ENCODE measurements at places on chromosomes 7 and 10.
A peak's percentile ranks its signal among the peaks of the same experiment; 100 is the strongest.

- no peak for DNase-seq
These were observed 26.0 kb upstream of the PRLHR start for GRCh38 chr10:118621304-118621942.

DNA sequence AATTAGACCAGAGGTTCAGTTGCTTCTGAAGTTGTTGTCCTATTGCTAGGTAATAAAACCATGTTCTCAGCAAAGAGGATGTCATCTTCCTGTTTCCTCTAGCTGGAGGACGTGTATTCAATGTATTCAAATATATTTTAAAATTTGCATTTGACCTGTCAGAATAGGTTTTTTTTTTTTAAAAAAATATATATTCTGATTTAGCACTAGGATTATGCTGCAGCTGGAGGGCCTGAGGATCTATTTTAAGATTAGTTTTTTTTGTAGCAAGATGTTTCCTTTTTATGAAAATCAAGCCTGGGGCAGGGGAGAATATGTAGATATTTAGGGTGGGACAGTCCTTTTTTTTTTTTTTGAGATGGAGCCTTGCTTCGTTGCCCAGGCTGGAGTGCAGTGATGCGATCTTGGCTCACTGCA is 337.0 kb downstream of the FRMD4A start:
- DNase-seq: peak; percentile 47

DNA sequence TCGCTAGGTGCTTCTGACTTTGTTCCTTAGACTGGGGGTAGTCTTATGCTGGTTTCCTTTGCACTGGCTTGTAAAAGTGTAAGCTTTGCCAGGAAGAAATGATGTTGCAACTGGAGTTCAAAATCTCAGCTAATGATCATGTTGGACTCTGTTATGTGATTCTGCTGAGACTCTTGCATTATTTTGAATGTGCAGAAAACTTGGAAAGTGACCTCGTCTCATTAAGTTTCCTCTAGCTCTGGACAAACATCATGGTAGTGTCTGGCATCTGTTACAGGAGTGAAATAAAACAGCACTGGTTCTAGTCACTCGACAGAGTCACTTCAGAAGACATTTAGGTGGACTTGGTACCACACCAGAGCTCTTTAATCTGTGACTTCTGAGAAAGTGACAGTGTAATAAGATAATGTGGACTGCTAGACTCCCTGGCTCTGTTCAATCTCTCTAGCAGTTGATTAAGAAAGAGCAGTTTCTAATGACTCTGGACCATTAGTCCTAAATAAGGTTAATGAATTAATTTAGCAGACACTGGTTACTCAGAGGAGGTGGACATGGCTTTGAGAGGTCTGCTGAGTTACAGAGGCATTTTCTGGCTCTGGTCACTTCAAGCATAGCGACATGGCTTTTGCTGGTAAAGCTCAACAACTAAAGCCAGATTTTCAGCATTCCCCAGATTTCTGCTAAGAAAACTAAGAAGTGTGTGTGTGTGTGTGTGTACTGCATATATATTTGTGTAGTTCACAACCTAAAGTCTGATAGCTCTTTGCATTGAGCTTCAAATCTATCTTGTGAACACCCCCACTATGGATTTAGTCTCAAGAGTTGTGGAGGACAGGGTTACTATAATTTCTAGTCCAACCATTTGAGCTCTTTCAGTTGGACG is 2.0 kb downstream of the NRP1 start:
- no peak for DNase-seq

- DNase-seq: no peak
These were observed 6.3 kb downstream of the SMURF1 start for GRCh38 chr7:99137411-99138180.

- DNase-seq: no peak
These were observed 48.7 kb downstream of the IKZF1 start for GRCh38 chr7:50353201-50353600.

DNA sequence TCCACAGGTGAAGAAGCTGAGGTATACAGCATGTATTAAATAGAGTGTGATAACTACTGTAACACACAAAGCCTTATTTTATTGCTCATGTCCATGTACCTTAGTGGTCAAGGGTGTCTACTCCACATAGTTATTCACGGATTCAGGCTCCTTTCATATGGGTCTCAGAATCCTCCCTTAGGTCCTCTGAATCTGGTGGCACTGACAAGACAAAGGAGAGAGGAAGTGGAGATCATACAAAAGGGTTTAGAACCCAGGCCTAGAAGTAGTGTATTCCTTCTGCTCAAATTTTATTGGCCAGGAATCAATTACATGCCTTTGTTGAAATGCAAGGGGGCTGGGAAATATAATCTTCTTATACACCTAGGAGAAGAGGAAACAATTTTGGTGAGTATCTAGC is 164.6 kb downstream of the PTEN start:
- no peak for DNase-seq

DNA sequence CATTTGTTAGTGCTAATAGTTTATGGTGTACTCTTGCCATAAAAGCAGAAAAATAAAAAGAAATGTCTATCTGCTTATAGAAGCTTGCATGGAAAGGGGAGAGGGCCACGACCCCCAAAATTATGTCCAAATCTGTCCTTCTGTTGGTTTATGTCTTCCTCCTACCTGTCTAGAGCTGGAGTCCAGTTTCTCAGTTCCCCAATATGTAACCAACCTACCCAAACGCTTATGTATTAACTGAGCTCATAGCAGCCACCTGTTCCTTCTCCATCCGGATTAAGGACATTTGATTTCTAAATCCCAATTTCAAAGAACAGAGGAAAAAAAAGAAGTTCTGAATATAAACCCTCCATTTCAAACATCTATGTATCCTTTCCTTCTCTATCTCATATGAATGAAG is 30.3 kb upstream of the TPK1 start:
- DNase-seq: no peak

DNA sequence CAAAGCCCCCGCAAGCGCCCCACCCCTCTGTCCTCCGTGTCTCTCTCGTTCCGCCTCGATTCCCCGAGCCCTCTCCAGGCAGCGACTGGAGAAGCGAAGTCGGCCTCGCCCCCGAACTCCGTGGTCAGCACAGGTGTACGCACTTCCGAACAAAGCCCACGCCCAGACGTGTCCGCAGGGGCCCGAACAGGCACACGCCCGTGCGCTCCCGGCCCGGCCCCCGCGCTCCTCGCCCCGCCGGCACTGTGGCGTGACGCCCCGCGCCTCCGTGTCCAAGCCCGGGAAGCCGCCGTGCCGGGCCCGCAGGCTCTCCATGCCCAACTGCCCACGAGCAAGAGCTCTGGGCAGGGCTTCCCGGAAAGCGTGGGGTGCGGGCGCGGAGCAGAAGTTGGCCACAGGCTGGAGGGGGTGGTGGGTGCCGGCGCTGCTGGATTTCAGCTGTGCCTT is 662 bp downstream of the NRCAM start:
- DNase-seq: no peak

- DNase-seq: no peak
These were observed 27.0 kb upstream of the UTF1 start for GRCh38 chr10:133202778-133203651.

- DNase-seq: no peak
These were observed 182.2 kb downstream of the FGFR2 start for GRCh38 chr10:121416071-121416470.

- DNase-seq: no peak
These were observed 85.2 kb downstream of the HGF start for GRCh38 chr7:81684514-81685269.

DNA sequence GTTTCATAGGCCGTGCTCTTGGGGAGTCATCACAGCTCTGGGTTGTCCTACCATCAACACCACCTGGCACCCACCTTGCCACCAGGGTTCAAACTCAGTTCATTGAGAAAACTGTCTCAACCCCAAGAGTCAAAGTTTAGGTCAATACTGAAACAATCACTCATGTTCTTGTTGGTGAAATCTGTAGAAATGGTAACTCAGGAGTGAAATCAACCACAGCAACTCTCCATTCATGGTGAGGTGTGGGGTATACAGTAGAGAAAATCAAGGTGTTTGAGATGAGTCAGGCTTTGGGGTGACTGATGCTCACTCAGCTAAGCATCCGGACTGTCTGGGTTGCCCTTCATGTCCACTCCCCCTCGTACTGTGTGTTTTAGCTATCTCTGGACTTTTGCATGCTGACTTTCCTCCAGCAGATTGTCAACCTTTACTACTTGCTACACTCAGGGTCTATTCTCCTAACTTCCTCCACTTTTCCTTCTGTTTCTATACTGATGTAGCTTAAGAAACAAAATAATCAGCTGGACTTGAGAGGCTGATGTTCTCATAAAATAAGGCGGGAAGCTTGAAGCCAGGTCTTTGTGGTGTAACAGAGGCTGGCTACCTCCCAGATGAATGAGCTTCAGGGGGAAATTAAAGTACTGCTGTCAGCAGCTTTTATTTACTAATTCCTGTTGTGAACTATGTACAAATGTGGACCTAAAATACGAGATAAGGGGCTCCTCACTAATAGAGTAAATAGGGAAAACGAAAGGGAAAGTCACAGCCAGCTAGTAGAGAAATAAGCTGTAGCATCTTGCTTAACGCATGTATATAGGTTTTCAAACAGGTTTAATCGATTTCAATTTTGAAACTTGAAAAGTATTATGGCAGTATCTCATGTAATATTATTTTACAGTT is 173.6 kb upstream of the AKR1E2 start:
- DNase-seq: no peak

DNA sequence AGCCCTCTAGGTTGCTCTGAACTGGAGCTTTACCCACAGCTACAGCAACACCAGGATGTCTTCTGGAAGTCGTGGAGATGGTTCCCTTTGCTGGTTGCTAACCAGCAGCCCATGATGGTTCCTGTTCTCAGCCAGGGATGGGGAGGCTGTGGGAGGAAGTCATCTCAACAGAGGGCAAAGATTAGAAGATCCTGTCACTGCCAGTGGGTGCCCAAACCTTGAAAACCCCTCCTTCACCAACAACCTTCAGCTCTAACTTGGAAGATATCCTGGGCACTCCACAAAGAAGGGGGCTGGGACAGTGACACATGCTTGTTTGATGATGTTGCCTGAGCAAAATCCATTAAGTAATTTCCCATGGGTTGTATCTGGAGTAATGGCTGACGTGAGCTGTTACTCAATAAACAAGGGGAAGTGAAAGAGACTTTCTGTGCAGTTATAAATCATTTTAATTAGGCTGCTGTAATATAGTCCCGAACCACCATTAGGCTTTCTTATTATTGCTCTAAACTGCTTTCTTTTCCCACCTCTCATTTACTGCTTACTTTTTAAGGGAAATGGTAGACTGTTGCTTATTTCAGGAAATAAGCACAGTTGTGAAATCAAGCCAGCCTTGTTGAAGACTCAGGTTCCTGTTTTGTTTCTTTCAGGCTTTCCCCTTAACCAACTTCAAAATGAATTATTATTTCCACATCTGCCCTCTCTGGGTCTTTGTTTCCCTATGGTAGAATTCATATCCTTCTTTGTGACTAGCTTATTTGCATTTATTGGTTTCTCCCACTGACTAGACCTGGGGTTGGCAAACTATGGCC is 124.8 kb downstream of the PPP1R17 start:
- no peak for DNase-seq

DNA sequence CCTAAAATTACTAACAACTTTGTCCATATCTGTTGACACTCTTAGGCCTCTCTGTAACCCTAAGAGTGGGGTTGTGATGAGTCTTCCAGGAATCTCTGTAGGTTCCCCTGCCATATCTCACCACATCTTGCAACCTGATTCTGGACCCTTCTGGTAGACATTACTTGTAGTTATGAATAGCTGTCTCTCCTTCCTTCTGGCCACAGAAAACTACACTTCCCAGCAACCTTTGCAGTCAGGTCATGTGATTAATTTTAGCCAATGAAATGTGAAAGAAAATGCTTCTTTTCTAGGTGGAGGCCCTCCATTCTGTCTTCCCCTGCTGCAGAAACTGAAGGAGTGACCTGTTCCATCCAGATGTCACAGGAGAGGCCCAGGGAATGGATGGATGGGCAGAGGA is 147.6 kb upstream of the AOAH start:
- peak; percentile 75 for DNase-seq

GRCh38 chr10:101939729-101940128 is 96.1 kb upstream of the KCNIP2 start:
- DNase-seq: no peak

- DNase-seq: no peak
These were observed 118.7 kb downstream of the ELMO1 start for GRCh38 chr7:37329940-37330339.

DNA sequence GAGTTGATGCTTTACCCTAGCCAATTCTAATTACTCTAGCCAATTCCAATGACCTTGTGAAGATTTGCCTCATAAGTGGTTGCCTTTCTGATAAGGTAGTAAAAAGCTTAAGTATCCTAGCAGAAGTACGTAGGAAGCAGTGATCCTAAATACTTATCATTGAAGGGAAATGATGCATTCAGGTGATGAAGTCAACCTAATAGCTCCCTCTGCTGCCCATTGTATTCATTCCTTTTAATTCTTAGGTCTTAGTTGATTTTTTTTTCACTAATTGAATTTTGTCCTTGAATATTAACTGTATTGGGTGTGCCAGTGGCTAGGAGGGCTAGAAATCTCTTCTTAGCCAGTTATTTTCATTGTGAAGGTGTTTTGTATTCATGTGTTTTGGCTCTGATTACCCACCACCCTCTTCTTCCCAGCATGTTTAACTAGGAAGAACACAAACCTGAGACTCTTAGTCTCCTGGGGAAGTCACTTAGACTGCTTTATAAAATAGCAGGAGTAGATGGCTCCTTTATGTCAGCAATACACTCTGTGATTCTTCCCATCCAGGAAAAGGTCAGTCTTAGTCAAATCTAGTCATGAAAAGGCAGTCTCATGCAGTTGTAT is 46.3 kb downstream of the PLEKHA8 start:
- DNase-seq: peak; percentile 81

DNA sequence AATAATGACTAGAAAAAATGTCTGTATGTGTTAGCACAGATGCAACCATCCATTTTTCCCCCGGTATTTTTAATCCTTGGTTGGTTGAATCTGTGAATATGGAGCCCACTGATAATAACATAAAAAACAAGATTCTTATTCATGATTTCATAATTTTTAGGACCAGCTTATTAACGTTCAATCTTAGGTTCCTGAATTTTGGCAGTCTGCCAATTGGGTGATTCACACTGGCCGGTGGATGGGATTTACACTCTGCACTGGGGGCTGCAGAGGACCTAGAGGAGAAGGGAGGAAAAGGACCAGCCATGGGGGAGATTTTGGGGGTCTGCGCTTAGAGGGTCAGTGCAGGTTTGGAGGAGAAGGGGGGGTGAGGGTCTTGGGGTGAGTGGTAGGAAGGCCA is 327.9 kb downstream of the ACTR3B start:
- no peak for DNase-seq

DNA sequence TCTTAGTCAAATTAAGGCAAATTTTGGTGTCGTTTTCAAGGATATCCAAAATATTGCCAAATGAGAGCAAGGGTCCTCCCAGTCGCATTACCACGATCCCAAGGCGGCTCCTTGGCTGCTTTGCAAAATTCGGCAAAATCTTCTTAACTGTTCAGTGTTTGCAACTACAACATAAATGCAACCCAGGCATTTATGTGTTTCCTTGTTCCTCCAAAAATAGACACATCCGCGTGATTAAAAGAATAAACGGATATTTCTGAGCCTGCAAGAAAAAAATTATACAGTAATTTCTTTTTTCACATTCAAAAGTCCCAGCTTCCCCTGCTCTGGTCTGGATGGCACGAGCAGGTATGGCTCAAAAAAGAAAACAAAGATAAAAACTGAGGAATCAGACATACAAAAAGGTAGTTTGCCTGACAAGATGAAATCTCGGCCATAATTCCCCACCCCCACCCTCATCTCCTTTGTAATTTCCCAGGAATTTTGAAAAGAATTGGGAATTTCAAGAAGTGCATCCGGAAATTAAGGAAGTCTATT is 6.0 kb downstream of the SKIDA1 start:
- DNase-seq: no peak

- DNase-seq: no peak
These were observed 247.7 kb downstream of the TFEC start for GRCh38 chr7:115782696-115783490.

Data from Karpas-422 (cell line).